ENCODE measurements at places on chromosomes 2 and 18.

- no peak for DNase-seq
Observed at GRCh38 chr18:47968721-47969120, 38.3 kb upstream of the SMAD2 start.

GRCh38 chr18:34122724-34123334, 101.9 kb downstream of the NOL4 start:
- DNase-seq: peak; percentile 2

DNA sequence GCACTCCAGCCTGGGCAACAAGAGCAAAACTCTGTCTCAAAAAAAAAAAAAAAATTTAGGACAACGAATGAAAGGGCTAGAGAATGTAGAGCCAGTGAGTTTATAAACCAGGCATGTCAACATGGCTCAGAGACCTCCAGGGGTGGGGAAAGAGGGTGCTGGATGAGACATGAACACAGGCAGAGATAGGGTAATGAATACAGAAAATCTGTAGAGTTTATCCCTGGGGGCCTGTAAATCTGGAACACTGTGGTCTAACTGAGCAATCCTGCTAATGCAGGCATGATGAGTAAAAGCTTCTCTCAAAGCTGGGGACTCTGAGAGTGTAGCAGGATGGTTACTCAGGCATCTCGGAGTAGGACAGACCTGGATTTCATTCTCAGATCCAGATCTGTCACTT, 59.2 kb upstream of the IGFBP2 start:
- no peak for DNase-seq

- DNase-seq: no peak
Observed at GRCh38 chr2:85088921-85089320, 44.3 kb upstream of the TCF7L1 start.

- no peak for DNase-seq
Observed at GRCh38 chr2:127652786-127653357, 6.9 kb downstream of the GPR17 start.

GRCh38 chr2:127619877-127620705, 25.9 kb upstream of the GPR17 start:
- no peak for DNase-seq

DNA sequence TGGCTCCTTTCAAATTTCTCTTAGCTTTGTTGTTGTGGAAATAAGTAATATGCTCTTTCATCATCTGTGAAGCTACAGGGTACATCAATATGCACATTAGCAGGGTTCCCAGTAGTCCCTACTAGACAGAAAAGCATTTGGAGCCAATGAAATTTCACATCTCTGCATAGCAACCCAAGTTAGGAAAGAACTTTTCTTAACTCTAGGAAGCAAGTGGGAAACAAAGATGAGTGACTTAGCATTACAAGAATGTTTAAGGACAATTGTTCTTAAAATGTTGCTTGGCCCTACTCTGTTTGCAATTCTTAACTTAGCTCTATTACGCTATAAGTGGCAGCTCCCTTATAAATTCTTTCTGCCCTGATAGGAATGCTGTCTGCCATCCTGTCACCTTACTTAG, 39.6 kb downstream of the ZEB2 start:
- DNase-seq: no peak

DNA sequence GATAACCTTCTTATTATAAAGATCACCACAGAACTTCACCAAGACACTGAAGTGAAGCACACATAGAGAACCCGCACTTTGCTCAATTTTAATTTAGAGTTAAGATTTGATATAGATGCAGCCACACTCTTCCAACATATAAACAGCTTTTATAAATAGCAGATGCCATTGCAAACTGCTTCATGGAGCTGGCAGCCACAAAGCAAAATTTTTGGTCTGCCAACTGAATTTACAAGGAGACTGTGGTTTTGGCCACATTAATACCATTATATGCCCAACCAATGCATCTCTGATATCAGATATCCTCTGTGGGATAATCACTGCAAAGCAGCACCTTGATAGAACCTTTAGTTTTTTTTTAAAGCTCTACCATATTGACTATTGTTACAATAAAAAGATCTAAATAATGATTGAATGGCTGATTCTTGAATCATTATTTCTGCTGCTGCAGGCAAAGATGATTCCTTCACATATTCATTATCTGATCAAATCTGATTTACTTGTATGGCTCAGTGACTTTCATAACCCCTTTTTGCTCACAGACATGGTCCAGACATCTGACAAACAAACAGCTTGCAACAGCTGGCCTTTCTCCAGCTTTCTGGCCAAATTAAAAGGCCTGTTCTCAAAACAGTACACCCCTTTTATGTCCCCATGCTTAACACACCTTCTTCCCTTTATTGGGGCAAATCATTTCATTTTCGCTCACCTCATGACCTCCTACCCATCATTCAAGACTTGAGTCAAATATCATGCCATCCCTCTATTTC, 88.4 kb downstream of the METTL4 start:
- DNase-seq: no peak

DNA sequence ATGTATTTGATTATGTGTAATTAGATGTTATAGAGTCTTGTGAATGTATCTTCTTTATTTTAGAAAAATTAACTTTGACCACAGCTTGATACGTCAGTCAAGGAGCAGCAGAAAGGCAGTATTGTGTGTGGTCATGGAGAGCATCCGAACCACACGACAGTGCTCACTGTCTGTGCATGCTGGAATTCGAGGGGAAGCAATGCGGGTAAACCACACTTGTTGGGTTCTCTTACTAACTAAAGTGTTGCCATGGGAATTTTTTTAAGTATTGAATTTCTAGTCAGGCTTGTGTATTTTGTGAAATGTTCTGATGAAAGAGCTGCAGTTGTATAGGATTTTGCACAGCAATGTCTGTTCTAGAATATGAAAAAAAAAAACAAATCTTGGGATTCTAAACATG, 4.8 kb downstream of the PJVK start:
- DNase-seq: no peak

- DNase-seq: no peak
Observed at GRCh38 chr2:183123959-183124221, 353 bp upstream of the NUP35 start.
